EH (cell line): ENCODE measurements at places on chromosomes 3 and 15.
A peak's percentile ranks its signal among the peaks of the same experiment; 100 is the strongest.

- DNase-seq: no peak
These were observed 6.4 kb downstream of the DNAJC19 start for GRCh38 chr3:180983136-180983535.

GRCh38 chr3:18767756-18768303, 342.7 kb upstream of the SATB1 start:
- DNase-seq: no peak

GRCh38 chr15:100078511-100079220, 263.1 kb downstream of the ADAMTS17 start:
- DNase-seq: no peak

- no peak for DNase-seq
These were observed 438.2 kb upstream of the ARRDC4 start for GRCh38 chr15:97522347-97522746.

GRCh38 chr3:4856136-4856535, 123.1 kb upstream of the BHLHE40 start:
- DNase-seq: no peak

- DNase-seq: peak; percentile 90
These were observed 11.9 kb upstream of the TM4SF4 start for GRCh38 chr3:149462581-149463011.

DNA sequence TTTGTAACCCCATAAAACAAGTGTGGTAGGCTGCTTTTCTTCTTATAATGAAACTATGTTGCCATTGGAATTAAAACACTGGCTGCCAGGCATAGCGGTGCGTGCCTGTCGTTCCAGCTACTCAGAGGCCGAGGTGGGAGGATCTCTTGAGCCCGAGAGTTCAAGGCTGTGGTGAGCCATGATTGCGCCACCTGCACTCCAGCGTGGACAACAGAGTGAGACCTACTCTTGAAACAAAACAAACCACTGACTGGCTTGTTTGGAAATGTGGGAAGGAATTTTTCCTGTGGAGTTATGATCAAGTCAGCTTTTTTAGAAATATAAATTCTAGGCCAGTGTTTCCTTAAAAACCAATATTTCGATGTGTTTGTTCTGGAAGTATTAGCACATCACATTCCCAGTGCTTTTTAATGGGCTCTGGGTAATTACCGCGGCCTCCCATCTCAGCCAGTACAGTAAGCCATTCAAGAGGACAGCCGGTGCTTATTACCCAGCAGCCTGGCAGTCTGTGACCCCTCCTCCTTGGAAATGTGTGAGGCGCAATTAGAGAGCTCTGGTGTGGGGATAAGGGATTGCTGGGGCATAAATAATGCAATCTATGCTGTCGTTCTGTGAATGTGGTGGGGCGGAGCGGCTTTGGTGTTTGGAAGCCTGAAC, 58.3 kb upstream of the TRAK1 start:
- DNase-seq: peak; percentile 99

DNA sequence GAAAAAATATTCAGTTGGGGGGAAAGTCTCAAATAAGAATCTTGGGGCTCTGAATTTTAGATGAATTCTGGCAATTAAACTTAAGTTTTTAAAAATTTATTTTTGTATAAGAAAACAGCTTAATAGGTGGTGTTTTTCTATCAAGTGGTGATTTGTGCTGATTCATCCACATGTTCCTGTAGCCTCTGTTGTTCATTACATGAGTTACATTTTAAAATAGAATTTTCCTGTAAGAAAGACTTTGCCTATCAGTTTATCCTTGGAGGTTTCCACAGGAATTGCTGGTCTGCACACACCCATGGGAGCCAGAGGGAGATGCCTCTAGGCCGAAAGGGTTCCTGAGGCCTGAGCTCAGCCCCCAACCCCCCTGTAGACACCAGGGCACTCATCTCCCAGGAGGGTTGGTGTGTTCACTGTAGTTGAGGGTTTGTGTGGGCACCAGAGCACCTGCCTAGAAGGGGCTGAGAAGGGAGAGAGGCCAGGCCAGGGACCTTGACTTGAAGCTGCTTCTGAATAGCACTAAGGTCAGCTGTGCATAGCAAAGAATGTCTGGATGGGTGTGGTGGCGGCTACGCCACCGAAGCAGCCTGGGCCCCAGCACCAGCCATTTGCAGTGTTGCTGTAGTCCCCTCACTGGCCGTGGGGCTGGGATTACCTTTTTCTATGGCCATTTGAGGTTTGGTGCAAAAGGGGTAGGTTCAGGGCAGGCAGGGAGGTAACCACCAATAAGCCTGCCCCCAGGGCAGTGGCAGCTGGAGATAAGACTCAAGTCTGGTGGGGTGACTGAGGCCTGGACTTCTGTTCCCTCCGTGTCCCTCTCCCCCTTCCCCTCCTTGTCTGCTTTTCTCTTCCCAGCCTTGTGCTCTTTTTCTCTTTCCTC, 11.9 kb downstream of the DNAJA4 start:
- no peak for DNase-seq

DNA sequence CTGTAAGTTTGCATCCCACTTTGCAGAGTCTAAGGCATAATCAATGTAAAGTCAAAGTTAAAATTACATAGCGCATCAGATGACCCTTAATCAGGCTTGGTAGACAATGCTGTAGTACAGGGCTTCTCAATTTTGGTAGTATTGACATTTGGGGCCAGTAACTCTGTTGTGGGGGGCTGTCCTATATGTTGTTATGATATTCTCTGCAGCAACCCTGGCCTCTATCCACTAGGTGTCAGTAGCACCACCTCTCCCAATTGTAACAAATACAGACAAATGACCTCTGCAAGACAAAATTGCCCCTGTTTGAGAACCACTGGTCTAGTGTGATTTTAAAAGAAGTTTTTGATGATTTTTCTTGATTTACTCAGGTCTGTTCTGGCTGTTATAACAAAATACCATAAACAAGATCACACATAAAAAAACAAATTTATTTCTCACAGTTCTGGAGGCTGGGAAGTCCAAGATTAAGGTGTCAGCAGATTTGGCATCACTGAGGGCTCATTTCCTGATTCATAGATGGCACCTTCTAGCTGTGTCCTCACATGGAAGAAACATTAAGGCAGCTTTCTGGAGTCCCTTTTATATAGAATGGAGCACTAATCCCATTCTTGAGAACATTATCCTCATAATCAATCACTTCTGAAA, 37.6 kb upstream of the SLC9A9 start:
- DNase-seq: peak; percentile 47

DNA sequence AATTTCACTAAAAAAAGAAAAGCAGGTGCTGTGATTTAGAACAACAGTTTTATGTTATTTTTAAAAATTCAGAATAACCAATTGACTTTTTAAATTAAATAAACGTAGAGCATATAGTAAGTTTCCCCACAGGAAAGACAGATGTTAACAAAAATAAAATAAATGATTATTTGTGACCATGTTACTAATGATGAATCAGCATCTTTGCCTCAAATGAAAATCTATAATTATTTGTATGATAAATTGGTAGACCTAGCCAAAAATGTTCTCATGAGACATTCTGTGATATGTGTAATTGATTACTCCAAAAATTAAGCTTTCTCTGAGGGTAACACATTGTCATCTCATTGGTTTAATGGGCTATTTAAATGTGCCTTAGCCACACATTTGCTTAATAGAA, 948.0 kb downstream of the NAALADL2 start:
- no peak for DNase-seq

- peak; percentile 43 for DNase-seq
These were observed 10.8 kb downstream of the NOX5 start for GRCh38 chr15:69025320-69025719.

GRCh38 chr15:29102911-29103823, 166.5 kb downstream of the NSMCE3 start:
- DNase-seq: peak; percentile 65

- no peak for DNase-seq
These were observed 394.2 kb downstream of the LSAMP start for GRCh38 chr3:116051040-116051439.

GRCh38 chr3:106337116-106337515, 468.3 kb upstream of the CBLB start:
- DNase-seq: peak; percentile 51

DNA sequence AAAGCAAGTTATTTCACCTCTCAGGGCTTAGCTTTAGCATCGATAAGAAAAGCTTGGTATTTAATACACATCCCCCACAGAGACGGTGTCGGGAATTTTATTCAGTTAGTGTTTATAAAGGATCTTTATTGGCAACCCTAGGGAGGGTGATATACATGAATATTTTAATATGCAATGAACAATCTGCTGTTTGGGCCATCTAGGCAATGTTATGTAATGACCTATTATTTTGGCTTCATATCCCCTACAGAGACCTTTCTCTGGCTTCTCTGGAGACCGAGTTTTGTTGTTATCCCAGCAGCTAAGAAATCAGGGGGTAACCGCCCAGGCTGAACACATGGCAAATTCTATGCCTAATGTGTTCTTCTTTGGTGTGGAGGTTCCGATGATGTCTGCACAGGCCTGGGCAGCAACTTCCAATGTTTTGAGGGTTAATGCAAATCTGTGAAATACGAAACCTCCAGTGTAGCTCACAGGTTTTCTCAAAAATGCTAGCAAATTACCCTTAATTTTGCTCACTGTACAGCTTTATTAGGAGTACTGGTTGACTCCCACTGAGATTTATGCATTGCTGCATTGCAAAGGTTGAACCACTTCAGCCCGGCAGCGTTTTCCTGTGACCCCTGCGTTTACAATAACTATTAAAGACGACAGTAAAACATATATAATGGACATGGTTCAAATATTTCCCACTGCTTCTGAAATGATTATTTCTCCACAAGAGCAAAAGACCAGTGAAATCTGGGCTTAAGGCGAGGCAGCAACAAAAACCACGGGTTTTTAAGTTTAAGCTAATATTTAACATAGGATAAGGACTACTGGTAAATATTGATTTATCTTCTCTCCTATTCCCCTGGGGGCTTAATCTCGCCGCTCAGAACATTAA, 298.3 kb upstream of the NR2E3 start:
- DNase-seq: no peak

DNA sequence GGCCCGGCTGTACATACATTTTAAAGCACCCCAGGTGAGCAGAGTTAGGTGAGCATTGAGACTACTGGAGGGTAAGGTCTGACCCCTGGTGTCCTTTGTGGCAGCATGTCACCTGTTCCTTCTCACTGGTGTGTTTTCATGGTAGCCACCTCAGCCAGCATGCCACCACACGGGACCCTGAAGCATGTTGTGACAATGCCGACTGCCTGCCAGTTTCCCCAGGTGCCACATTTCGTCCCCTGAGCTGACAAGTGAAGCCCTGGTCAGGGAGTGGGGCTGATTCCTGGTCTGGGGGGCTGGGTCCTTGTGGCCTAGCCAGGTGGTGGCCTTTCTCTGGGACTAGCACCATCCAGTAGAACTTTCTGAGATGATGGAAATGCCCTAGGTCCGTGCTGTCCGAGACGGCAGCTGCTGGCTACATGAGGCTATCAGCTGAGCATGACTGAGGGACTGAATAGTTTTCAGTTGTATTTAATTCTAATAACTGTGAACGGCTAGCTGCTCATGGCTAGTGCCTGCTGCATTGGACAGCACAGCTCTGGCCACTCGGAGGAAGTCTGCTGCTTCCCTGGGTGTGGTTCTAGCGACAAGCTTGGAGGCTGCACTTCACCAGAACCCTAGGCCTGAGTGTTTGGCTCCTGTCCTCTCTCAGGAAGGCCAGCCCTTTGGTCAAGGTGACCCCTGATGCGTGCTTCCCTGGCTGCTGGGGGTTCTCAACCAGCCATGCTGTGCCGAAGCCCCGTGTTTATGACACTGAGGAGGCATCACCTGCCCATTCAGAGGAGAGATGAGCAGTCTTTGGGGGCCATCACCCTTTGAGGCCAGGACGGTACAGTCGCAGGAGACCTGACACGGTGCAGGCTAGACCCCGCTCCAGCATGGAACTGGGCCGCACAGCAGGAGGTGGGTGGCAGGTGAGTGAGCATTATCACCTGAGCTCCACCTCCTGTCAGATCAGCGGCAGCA, 3.9 kb downstream of the C3orf22 start:
- no peak for DNase-seq

- no peak for DNase-seq
These were observed 302.1 kb upstream of the SGO1 start for GRCh38 chr3:20488151-20488550.

DNA sequence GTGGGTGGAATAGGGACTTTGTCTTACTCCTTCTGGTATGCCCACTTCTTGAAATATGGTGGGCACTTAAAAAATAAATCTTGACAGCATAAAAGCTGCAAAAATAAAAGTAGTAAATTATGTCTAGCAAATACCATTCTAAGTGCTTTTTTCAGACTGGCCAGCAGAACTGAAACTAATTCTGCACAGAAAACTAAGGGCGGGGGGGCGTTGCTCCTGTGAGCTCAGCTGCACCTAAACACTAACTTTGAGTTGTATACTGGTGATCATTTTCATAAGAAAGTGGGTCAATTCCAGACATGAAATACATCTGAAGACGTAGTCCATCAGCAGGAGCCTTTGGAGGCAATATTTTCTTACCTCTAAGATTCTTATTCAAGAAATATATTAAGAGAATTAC, 114.8 kb downstream of the WDR76 start:
- no peak for DNase-seq

- no peak for DNase-seq
These were observed 7.4 kb downstream of the PTH1R start for GRCh38 chr3:46884929-46885328.

DNA sequence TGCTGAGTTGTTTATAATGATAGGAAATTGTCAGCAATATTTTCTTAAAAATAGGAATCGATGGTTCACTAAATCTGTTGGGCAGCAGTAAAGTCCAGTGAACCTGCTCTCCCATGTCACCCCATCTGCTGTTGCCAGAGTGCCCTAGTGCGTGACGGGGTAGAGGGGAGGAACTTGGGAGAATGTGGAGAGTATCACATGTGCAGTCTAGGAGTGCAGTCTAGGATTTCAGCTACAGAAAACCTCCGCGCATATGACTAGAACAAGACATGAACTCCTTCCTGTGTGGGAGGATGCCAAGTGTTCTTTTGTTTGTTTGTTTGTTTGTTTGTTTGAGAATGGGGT, 74.6 kb upstream of the ACAD9 start:
- no peak for DNase-seq

DNA sequence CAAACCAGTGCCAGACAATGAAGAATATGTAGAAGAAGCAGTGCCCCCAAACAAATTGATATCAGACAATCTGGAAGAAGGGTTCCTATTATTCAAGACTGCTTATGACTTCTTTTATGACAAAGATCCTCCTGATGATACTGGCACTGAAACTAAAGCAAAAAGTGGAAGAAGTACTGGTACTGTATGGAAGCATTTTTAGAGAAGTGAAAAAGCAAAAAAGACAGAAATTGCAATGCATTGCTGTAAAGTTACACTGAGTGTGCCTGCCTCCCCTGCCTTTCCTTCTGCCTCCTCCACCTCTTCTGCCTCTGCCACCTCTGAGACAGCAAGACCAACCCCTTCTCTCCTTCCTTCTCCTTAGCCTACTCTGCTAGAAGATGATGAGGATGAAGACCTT, 167.6 kb downstream of the PLCL2 start:
- DNase-seq: no peak

DNA sequence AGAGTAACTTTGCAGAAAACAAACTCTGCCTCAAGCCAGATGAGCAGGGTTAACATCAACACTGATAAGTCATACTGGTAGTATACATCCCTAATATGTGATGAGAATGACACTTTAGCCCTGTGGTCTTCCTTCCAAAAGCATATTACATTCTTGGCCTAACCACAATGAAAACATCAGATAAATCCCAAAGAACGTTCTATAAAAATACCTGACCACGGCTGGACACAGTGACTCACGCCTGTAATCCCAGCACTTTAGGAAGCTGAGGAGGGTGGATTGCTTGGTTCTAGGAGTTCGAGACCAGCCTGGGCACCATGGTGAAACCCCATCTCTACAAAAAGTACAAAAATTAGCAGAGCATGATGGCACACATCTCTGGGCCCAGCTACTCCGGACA, 4.7 kb downstream of the TMCC1 start:
- peak; percentile 98 for DNase-seq

GRCh38 chr3:177071496-177072156, 125.7 kb downstream of the TBL1XR1 start:
- DNase-seq: peak; percentile 32

GRCh38 chr3:183878071-183878470, 6.6 kb downstream of the PARL start:
- no peak for DNase-seq
